ENCODE measurements at places on chromosomes 7 and 10.

- DNase-seq = no peak
These were observed 731.2 kb upstream of the IGFBP3 start for GRCh38 chr7:46652317-46652716.

- DNase-seq = no peak
These were observed 141.9 kb downstream of the RNF133 start for GRCh38 chr7:122556873-122557542.

DNA sequence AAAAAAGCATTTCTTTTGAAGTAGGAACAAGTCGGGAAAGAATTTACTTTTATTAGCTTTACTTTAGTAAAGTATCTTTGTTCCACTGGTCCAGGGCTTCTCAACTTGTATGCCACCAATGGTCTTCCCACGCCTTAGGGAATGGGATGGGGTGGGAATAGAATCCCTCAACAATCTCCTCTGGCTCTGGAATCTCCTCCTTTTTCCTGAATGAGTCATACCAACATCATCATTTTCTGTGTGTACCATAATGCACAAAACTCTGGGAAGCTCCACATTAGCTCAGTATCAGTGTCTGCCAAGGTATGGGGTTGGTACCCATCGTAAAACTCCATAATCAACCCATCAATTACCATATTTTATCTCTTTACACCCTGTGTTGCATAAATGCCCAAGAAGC lies 159.4 kb upstream of the BMPER start:
- peak; percentile 21 for DNase-seq

- no peak for DNase-seq
These were observed 455.7 kb downstream of the AUTS2 start for GRCh38 chr7:70053989-70054388.

DNA sequence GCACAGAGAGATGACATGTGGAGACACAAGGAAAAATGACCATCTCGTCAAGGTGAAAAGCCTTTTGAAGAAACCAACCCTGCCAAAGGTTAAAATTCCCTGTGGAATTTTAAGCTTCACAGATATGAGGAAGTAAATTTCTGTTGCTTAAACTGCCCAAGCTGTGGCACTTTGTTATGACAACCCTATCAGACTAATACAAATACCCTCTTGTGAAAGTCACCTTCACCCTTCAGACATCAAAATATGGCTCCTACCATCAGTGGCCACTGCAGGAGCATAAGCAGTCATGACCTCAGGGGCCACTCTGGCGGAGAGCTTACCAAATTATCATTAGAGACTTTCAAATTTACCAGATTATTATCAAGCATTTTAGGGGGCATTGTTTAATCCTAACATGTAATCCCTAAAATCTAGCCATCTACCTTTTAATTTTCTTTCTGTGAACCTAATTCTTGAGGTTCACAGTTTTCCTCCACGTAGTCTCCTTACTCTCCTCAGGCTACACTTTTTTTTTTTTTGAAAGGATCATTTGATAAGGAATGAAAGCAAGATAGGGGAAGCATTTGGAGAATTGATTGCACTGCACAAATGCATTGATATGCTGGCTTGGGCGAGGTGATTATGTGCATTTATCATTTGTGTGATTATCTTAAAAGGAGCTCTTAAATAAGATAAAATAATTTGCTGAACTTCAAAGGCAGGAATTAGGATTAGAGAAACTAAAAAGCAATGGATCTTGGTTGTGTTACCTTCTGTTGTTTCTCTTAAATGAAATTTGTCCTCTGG lies 90.3 kb downstream of the TMEM168 start:
- no peak for DNase-seq

DNA sequence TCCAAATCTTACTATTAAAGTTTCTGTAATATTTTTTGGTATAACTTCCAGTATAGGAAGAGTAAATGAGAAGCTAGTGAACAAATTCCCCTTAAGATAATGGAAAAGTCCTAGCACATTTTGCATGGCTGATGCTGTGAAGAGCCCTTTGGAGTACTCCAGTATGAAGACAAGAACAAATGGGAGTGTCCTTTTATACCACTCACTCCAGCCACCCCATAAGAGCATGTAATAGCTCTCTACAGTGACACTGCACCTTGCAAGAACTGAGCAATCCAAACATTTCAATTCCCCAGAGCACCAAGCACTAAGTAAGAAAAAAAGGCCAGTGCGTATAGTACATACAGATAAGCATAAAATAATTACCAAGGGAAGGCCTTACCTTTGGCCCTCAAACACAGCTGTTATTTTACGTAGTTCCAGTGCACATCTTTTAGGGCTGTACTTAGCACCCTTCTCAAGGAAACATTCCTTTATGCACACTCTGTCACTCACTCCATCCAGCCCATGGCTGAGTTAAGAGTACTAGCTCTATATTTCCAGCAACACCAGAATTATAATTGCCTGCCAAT lies 135.4 kb downstream of the ST7 start:
- no peak for DNase-seq

DNA sequence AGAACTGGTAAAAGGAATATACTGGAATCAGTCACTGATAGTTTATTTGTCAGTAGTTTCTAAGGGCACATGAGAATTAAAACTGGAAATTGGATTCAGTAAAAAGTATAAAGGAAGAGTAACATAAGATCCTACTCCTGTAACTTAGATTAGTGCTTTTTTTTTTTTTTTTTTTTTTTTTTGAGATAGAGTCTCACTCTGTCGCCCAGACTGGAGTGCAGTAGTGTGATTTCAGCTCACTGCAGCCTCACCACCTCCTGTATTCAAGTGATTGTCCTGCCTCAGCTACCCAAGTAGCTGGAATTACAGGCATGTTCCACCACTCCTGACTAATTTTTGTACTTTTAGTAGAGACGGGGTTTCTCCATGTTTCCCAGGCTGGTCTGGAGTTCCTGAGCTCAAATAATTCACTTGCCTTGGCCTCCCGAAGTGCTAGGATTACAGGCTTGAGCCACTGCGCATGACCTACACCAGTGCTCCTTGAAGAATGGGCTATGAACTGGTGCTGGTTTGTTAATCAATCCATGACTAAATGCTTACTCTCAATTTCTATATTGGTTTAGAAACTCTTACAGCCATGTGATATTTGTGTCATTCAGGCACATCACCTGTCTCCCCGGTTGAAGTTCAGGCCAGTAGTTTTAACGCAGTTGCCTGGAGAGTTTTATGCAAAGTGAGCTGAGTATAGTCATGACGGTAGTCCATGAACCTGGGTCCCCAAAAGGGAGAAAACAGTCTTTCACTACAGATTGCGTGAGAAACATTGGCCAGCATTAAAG lies 65.0 kb downstream of the ZEB1 start:
- DNase-seq = no peak

DNA sequence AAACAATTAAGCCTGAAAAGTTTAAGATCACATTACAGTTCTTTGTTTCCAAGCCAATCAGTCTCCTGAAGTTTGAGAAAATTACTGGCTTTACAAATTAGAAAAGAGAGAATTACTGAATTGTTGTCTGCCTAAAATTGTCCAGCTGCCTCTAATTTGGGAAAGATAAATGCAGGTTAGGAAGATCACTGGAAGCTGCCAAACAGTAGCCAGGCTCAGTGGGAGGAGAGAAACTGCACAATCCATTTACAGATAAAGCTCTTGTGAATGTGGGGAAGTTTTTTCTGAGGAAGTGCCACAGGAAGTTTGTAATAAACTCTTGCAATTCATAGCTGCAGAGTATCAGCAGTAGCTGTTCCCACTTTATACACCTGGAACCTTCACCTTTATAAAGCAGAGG lies 100.7 kb downstream of the IQUB start:
- DNase-seq = no peak

DNA sequence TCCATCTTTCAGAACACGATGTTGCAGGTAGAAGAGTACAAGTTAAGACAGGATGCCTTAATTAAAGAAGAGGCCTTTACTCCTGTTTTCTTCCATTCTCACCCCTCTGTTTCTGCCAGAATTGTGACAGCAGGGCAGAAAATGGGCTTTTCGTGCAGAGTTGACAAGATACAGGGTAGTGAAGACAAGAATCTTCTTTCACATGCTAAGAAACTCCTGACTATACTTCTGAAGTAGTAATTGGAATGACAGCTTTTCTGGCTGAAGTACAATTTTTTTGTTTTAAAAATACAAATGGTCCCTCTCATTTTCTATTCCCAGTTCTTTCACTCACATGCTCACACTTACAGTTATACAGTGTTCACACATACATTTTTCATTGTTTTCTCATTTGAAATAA lies 22.1 kb downstream of the HDAC9 start:
- no peak for DNase-seq

- no peak for DNase-seq
These were observed 614.6 kb downstream of the CNTNAP2 start for GRCh38 chr7:146731185-146731584.

GRCh38 chr10:44973323-44974081 lies 5.1 kb downstream of the DEPP1 start:
- no peak for DNase-seq

DNA sequence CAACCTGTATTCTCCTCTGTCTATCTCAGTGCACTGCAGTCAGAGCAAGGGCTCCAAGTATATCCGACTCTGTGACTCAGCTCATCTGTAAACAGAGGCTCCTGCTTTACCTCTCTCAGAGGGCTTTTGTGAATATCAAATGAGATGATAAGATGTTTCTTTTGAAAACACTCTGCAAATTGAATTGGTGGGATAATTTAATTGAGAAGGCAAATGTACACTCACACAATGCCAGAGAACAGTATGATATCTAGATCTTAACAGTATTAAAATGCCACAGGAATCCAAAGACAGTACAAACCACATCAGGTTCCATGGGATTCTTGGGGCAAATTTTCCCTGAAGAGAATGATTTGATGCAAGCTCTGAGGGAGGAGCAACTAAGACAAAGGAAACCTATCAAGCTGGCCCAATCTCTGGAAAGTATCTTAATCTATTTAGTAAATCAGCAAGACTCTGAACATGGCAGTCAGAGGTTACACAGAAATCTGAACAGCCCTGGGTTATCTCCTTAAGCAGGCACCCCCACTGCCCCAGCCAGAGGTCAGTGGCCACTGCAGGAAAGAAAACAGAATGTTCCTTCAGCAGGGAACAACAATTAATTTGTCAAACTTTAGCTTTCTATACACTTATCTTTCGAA lies 45.9 kb downstream of the DOCK4 start:
- DNase-seq = no peak

DNA sequence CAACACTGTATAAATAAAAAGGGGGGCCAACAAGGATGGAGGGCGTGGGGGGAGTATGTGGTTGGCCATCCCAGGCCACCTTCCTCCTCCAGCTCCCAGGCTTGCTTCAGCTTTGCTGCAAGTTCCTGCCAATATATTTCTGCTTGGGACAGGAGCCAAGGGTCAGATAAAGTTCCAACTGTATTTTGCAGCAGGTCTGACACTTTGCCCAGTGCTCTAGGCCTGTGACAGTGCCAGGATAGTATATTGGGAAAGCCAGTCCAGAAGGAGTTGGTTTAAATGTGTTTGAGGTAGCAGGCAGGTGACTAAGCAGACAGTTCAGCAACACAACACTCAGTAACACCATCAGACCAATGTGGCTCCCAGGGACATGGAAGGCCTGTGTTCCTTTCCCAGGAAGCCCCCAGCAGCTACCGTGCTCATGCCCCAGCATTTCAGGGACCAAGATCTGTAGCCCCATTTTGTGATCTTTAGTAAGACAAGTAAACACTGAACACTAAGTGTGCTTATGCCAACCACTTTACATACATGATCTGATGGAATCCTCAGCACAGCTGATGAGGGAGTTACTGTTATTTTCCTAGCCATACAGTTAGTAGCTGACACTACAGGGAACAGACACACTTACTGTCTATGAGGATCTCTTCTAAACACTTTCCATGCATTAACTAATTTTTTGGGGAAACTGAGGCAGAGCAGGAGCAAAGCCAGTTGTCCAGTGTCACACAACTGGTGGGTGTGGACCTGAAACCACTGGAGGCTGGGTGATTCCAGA lies 38.9 kb downstream of the DNAJB12 start:
- DNase-seq = peak; percentile 96

GRCh38 chr10:93600446-93601145 lies 439 bp downstream of the RBP4 start:
- peak; percentile 32 for DNase-seq

- DNase-seq = no peak
These were observed 46.2 kb downstream of the FAM53B start for GRCh38 chr10:124697837-124698544.

GRCh38 chr7:141928845-141929195 lies 12.6 kb downstream of the OR9A4 start:
- no peak for DNase-seq

- no peak for DNase-seq
These were observed 65.4 kb upstream of the ANKRD1 start for GRCh38 chr10:90986136-90986760.

- DNase-seq = no peak
These were observed 3.0 kb downstream of the SMARCD3 start for GRCh38 chr7:151245360-151246101.

DNA sequence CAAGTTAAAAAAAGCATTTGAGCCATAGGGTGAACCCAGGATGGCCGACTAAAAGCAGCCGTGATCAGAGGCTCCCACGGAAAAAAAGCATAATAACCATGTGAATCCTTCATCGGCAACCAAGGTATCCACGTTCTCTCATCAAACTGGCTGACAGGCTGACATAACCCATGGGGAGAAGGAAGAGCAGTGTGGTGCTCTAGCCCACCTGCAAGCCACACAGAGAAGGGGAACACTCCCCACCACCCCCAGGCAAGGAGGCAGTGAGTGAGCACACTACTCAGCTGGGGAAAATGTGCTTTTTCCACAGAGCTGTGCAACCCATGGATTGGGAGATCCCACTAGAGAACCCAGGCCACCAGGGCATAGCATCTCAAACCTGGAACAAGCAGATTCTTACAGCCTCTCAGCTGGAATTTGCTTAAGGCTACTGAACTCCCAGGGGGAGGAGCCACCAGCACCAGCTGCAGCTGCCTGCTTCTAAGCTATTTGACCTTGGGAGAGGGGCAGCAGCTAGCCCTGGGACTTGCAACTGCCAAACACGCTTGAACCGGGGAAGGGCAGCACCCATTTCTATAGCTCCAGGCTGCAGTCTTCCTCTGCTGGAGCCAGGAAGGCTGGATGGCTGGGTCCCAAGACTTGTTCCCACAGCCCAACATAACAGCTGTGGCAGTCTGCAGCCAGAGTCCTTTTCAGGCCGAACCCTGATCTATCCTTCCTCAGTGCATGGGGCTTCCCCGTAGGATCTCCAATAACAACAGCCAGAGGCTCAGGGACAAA lies 178.2 kb upstream of the NRG3 start:
- DNase-seq = no peak

DNA sequence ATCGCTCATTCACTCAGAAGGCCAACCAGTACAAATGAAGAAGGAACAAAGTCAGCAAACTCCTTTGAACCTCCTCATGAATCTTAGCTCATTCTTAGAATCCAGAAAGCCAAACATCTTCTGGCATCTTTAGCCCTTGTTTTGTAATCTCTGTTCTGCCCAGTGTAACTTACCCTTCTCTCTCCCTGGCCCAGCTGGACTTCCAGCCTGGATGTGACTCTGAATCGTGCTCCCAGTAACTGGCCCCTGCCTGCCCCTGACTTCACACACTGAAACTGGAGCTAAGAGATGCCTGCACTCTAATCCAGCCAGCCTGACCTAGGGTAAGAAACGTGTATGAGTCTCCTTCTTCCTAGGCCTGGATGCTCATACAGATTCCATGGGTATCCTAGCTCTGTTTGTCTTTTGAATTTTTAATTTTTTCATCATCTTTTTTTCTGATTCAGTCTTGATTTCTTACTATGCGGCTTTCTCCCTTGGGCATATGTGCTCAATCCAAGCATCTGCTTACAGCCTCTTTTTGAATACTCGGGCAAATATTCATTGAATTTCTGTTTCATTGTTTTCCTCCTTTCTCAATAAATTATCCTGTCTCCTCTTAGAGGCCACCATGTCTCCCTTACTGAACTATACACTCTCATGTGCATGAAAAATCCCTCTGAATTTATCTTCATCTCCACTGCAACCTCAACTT lies 845.6 kb upstream of the AUTS2 start:
- peak; percentile 55 for DNase-seq

All from AG10803 (cell line).